ENCODE measurements at places on chromosomes 7 and 10. TPM values are rescaled to one million over a fixed set of nuclear protein-coding genes. Genes with fewer than 3 reads are reported as not detected.

The PRKAG2 gene
- 20.6 TPM for total RNA-seq

GRCh38 chr10:110022716-110023504 is 15.1 kb downstream of the ADD3 start:
- no peaks in the 10 kb centered on the region for H3K36me3 ChIP-seq
- no peaks in the 10 kb centered on the region for H3K27me3 ChIP-seq
- H3K27ac ChIP-seq: peak overlapping the region; percentile 58
- no peak overlapping the region for H3K4me3 ChIP-seq
- no peak for DNase-seq

- peaks cover 4% of the 10 kb centered on the region for H3K4me1 ChIP-seq
- H3K4me3 ChIP-seq: no peak overlapping the region
- H3K36me3 ChIP-seq: no peaks in the 10 kb centered on the region
- peak; percentile 38 for DNase-seq
- no peak overlapping the region for H3K27ac ChIP-seq
- H3K27me3 ChIP-seq: no peaks in the 10 kb centered on the region
Measured at GRCh38 chr10:32199714-32200394, 143.6 kb upstream of the KIF5B start.

DNA sequence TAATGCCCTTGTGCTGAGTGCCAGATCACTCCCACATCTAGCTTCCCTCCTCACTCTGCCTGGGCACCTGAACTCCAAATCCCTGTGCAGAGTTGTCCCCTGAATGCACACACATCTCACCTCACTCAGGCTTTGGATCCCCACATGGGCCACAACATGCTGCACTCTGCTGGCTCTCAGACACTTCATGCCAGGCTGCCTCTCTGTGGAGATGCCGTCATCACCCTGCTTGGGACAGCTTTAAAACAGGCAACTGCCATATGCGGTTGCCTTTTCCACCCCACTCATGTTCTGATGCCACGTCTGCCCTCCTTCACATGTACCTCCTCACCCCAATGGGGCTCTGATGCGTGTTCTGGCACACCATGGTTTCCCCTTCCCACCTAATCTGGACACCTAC is 477.0 kb downstream of the GFRA1 start:
- H3K36me3 ChIP-seq: no peaks in the 10 kb centered on the region
- DNase-seq: no peak
- no peak overlapping the region for H3K27ac ChIP-seq
- no peaks in the 10 kb centered on the region for H3K4me1 ChIP-seq

GRCh38 chr7:55508221-55509011 is 63.9 kb downstream of the VOPP1 start:
- DNase-seq: no peak
- H3K27ac ChIP-seq: no peak overlapping the region
- H3K36me3 ChIP-seq: no peaks in the 10 kb centered on the region
- no peaks in the 10 kb centered on the region for H3K27me3 ChIP-seq
- H3K4me1 ChIP-seq: no peaks in the 10 kb centered on the region

GRCh38 chr7:25789701-25790640 is 362.0 kb upstream of the NFE2L3 start:
- H3K36me3 ChIP-seq: no peaks in the 10 kb centered on the region
- no peaks in the 10 kb centered on the region for H3K27me3 ChIP-seq
- no peak overlapping the region for H3K27ac ChIP-seq
- H3K4me1 ChIP-seq: no peaks in the 10 kb centered on the region
- no peak overlapping the region for H3K4me3 ChIP-seq

DNA sequence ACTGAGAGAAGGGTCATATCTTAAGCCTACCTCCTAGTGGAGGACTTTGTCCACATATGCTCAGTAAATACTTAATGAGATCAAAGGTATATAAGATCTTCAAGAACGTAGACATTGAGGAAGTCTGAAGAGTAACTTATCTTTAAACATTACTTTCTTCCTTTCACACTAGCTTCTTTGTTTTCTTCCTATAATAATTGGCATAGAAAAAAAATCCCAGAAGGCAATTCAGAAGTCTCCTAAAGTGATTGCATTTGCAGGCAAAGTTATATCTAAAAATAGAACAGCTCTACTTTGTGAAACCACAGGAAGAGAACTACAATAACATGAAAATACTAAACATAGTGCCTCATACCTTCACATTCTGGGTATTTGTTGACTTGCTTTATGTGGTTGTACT is 150.4 kb downstream of the PPP1R3A start:
- no peak overlapping the region for H3K27ac ChIP-seq
- no peak for DNase-seq
- H3K36me3 ChIP-seq: no peaks in the 10 kb centered on the region
- H3K4me3 ChIP-seq: no peak overlapping the region
- H3K4me1 ChIP-seq: no peaks in the 10 kb centered on the region
- no peaks in the 10 kb centered on the region for H3K27me3 ChIP-seq

GRCh38 chr7:44150466-44150832 is 9.3 kb upstream of the MYL7 start:
- no peak overlapping the region for H3K27ac ChIP-seq
- H3K36me3 ChIP-seq: no peaks in the 10 kb centered on the region
- DNase-seq: no peak
- no peaks in the 10 kb centered on the region for H3K27me3 ChIP-seq
- no peak overlapping the region for H3K4me3 ChIP-seq

GRCh38 chr10:102395400-102396316 is at the start of gene NFKB2:
NFKB2 (plus strand) TSS chr10:102395705; CDS start chr10:102395960, 255 bp downstream.
- H3K4me1 ChIP-seq: peaks cover 63% of the 10 kb centered on the region
- no peaks in the 10 kb centered on the region for H3K27me3 ChIP-seq
- peak within 1 kb of the TSS; percentile 70 for H3K4me3 ChIP-seq
- peaks cover 23% of the 10 kb centered on the region for H3K36me3 ChIP-seq
- peak within 1 kb of the TSS; percentile 96 for H3K27ac ChIP-seq
- peak; percentile 93 for DNase-seq

DNA sequence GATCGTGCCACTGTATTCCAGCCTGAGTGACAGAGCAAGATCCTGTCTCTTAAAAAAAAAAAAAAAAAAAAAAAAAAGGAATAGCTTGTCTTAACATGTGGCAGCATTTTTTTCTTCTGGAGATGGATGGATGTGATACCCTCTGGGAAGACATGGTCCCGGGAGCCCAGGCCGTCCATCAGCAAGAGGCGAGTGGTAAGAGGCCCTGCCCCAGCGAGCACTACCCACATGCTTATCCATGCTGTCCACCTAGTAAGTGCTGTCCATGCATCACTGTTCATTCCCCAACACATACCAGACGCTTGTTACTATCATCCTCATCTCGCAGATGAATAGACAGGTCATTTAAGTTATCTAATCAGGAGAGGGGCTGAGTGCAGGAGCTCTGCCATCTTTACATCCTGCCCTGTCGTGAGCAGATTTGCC is 12.9 kb downstream of the ATP6V1F start:
- DNase-seq: no peak
- no peak overlapping the region for H3K4me3 ChIP-seq
- H3K27me3 ChIP-seq: no peaks in the 10 kb centered on the region
- H3K27ac ChIP-seq: no peak overlapping the region

DNA sequence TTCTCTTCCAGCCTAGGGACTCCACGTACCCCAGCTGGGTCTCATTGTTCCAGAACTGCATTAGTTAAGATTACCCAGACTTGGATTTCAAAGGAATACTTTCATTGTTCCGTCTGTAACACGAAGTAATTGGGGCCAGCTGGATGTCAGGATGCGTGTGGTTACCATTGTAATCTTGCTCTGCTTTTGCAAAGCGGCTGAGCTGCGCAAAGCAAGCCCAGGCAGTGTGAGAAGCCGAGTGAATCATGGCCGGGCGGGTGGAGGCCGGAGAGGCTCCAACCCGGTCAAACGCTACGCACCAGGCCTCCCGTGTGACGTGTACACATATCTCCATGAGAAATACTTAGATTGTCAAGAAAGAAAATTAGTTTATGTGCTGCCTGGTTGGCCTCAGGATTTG is 21.0 kb downstream of the LRRC17 start:
- no peak overlapping the region for H3K4me3 ChIP-seq
- no peak overlapping the region for H3K27ac ChIP-seq
- H3K27me3 ChIP-seq: no peaks in the 10 kb centered on the region
- DNase-seq: peak; percentile 72
- H3K36me3 ChIP-seq: no peaks in the 10 kb centered on the region
- peaks cover 11% of the 10 kb centered on the region for H3K4me1 ChIP-seq

DNA sequence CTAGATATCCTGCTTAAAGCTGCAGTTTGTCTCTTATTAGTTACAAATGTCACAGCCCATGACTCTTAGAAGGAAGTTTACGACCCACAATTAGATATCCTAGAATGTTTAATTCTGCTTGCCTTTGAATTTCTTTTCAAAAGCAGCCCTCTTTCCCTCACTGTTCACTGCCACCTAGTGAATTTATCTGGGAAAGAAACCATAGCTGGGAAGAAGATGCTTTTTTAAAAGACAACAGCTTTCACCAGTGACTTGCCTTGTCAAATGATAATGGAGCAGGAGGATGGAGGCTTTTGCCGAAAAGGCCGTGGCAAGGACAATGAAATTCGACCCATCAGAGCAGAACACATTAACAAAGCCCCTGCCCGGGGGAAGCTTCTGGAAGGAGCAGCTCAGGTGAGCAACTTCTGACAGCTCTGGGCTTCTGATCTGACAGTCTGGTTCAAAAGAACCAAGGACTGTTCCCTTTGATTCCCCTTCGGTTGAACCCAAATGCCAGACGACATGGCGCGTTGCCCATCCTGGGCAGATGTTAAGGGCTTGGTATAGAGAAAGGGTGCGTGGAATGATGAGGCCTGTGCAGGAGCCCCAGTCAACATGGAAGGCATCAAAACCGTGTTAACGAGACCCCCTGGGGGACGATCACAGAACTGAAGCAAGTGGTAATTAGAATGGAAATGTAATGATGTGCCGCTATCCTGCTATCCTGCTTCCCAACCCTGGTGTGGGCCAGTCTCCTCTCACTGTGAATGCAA is 236.8 kb downstream of the FRMD4A start:
- no peaks in the 10 kb centered on the region for H3K4me1 ChIP-seq
- no peak overlapping the region for H3K27ac ChIP-seq
- no peak for DNase-seq
- H3K36me3 ChIP-seq: no peaks in the 10 kb centered on the region
- H3K4me3 ChIP-seq: no peak overlapping the region

GRCh38 chr10:124320778-124321432 is 97.8 kb downstream of the OAT start:
- H3K36me3 ChIP-seq: no peaks in the 10 kb centered on the region
- no peak overlapping the region for H3K4me3 ChIP-seq
- H3K4me1 ChIP-seq: no peaks in the 10 kb centered on the region
- no peak for DNase-seq
- H3K27ac ChIP-seq: no peak overlapping the region
